Choroid plexus epithelial cell (primary cell): ENCODE measurements at places on chromosomes 7 and 10.

DNA sequence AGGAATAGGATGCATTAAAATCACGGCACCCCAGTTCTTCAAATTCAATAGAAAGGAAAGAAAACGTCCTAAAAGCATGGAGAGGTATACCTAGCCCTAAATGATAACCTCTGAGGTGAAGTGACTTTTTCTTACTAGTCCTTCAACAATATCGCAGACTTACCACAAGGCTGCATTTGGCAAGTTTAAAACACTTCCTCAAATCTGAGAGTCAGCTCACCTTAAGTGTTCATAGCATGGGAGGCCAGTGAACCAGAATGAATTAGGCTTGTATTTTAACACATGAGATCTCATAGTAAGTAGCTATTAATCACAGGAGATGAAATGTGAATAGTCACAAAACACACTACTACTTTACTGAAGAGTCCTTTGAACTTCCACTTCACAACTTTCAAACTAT, 124.2 kb downstream of the RNF32 start:
- no peak for DNase-seq

DNA sequence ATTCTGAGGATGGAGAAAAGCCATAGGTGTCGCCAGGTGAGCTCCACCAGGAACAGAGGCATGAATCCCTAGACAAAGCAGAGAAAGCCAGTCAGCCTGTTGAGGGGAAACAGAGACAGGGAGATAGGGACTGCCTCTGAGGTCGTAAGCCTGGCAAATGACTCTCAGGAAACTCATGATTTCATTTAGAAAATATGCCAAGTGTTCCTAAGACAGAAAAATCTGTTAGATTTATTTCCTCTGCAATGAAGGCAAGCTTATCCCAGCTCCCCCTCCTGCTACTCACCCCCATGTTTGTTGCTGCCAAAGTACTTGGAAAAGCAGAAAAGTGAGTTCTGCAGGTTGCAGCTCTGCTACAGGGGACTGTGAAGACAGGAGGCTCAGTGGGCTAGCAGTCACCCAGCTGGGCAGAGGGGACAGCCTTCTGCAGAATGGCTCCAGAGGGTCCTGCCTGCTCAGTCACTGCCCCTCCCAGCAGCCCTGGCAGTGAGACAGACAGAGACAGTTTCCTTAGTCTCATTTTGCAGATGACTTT, 184.3 kb downstream of the ADRA2A start:
- DNase-seq, result no peak

- peak; percentile 12 for DNase-seq
Measured at GRCh38 chr10:23826421-23826820, 382.5 kb upstream of the KIAA1217 start.

DNA sequence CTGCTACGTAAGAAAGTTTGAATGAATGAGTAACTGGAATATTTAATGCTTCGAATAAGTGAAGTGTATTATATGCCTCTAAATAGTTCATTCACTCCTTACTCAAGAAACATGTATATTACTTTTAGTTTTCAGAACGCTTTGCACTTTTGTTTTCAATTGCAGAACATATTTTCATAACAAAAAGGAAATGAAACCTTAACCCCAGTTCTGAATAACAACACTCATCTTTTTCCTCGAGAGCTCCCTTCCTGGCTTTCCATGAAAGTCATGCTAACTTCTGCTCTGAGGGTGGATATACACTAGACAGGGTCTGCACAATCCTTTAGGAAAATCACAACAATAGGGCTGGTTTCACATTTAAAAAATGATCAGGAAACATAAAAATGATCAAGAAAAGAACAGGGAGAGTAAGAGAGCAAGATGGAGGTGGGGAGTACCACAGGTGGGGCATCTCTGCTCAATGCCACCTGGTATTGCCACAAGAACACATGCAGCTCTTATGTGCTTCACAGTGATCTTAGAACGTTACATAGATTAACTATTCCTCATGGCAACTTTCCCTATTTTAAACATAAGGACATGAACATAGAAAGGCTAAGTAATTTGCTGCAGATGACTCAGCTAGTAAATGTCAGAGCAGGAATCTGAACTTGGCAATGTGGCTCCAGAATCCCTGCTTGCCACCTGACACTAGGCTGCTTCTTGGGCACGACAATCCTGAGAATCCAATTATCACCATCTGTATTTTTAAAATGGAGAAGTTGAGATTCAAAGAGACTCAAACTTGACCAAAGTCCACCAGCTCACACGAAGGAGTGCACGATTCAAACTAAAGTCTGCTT, 219.5 kb upstream of the AOAH start:
- DNase-seq, result no peak

GRCh38 chr10:117514971-117515370, 27.6 kb upstream of the EMX2 start:
- DNase-seq, result no peak

DNA sequence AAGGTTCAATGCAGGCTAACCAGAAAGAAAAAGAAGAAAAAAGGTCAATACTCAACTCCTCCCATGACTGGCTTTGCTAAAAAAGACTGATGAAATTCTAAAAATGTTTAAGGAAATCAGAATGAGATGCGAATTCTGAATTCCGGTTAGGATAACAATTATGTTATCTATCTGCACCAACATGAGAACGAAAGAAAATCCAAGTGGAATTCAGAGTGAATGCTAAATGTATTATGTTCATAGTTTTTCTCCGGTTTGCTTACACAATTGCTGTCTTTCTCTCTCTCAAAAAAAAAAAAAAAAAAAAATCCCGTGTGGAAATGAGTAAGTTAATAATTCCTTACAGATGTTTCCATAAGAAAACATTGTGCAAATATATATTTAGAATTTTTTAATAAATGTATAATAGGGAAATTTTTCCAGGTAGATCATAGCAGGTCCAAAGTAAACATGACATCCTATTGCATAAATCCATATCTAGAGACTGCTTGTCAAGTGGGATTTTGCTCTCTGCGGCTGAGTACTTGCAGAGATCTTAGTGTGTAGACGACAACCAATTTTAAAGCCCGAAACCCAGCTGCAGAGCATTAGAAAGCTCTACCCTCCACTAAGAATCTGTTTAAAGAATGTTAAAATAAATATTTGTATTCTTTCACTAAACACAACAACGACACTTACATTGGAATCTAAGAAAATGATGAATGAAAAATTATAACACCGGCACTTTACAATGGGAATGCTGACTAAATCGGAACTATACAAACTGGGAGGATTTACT, 104.0 kb downstream of the JAZF1 start:
- no peak for DNase-seq

DNA sequence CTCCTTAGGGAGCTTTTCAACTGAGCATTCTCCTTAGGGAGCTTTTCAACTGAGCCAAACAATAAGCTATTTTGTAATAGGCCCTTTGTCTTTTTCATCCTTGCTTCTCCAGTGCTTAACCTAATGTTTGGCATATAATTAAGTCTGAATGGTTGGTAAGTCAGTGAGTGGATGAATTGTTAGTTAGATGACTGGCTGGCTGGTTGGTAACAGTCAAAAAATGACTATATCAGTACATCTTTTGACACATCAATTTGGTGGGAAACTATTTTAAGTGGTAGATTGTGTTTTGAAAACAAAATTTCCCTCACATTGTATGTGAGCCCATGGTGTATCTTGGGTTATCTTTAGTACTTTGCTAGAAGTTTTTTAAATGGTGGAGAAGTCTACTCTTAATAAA, 16.4 kb downstream of the ING3 start:
- no peak for DNase-seq

- DNase-seq, result no peak
Measured at GRCh38 chr7:1709281-1709680, 39.2 kb downstream of the ELFN1 start.

- DNase-seq, result no peak
Measured at GRCh38 chr7:141073641-141074161, at the start of gene TMEM178B. Gene TMEM178B, plus strand, starts transcription at chr7:141074064.

DNA sequence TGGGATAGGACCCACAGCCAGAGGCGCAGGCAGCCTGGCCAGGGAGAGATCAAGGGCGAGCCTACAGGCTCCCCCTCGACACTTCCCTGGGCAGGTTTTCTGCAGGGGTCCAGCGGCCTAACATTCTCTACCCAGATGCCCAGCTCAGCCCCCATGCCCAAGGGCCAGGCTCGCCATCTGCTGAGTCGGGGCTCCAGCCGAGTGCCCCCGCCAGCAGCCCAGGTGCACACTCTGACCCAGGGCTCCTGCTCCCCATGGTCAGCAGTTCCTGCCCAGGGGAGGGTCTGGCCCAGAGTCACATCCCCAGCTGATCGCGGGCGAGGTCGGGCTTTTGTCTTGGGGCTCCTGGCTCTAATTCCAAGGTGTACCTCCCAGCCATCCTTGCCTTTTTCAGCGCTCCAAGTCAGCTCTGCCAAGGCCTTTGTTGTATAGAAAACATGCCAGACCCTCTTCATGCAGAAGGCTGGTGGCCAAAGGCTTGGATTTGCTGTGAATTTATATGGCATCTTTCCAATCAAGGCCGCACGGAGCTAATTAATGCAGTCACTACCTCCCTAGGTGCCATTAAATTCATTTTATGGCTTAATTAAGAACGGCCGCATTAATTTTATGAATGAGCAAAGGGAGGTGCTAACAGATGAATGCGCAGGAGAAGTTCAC, 120.6 kb downstream of the LRRC18 start:
- DNase-seq, result no peak

DNA sequence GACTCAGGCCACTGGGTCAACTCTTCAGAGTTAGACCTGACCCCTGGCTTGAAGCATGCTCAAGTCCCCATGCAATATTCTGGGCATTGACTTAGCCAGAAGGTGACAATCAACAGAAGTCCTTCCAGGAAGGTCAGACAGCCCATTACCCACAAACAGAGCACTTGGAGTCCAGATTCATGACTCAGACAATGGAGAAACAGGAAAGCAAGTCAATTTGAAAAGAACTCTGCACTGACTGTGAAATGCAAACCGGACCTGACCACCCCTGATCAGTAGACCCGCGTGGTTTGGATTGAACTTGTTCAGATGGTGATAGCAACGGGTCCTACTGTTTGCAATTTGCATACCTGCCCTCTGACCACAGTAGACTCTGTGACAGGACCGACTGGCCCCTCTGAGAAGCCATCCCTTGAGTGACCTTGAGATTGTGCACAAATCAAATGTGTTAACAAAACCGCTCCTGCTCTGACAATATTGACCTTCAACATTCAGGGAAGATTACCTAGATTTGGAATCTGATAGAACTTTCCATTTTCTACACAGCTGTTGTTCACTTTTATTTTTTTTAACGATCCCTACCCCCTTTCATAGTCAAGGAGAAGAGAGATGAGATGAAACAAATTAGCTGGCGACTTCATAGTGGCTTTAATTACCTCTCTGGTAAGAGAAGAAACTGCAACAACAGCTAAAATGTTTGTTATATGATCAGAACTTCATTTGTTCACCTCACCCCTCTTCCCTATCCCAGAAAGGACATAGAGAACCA, 138.7 kb downstream of the NRP1 start:
- peak; percentile 59 for DNase-seq

DNA sequence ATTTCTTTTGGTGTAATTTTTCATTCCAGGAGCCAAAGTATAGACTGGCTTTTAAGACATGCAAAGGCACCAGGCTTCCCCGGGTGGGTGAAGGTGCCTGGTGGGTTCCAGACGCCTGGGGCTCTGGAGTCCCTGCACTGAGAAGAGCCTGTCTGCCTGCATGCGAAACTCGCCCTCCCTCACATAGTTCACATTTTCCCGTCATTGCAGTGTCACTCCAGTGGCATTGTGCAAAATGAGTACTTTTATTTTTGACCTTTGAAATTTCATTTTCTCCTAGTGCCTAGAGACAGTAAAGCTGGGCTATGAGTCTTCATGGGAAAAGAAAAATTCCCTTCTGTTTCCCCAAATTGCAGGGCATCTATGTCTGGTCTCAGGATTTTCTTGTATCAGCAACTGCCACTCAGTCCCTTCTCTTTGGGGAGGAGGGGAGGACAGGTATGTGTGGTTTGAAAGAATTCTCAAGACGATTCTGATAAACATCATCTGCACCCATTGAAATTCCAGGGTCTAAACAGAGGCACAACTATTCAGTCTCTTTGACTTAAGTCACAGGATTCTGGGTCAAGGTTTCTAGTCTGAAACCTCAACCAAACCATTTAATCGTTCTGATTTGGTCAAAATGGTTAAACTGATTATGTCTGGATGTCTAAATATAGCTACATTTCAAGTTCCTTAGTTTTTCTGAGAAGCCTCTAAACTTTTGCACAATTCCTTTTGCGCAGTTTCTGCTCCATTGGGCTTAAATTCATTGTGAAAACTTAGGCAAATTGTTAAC, 107.8 kb downstream of the CYP26A1 start:
- no peak for DNase-seq

DNA sequence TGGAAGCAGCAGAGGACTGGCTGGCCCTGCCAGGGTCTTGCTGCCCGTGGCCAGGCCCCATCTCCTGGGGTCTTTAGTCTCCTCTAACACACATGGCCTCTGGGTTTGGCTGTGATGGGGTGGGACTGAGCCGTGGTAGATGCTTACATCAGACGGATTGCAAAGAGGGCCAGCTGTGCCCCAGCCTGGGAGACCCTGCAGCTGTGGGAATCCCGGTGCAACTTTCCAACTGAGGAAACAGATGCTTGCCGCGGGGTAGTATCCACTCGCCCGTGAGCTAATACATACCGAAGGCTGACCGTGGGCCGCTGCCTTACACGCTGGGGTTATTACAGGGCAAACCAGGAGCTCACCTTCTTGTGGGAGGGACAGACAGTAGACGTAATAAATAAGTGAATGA, 24.1 kb upstream of the SH2B2 start:
- no peak for DNase-seq

GRCh38 chr10:44972874-44973306, 5.7 kb downstream of the DEPP1 start:
- DNase-seq, result no peak

DNA sequence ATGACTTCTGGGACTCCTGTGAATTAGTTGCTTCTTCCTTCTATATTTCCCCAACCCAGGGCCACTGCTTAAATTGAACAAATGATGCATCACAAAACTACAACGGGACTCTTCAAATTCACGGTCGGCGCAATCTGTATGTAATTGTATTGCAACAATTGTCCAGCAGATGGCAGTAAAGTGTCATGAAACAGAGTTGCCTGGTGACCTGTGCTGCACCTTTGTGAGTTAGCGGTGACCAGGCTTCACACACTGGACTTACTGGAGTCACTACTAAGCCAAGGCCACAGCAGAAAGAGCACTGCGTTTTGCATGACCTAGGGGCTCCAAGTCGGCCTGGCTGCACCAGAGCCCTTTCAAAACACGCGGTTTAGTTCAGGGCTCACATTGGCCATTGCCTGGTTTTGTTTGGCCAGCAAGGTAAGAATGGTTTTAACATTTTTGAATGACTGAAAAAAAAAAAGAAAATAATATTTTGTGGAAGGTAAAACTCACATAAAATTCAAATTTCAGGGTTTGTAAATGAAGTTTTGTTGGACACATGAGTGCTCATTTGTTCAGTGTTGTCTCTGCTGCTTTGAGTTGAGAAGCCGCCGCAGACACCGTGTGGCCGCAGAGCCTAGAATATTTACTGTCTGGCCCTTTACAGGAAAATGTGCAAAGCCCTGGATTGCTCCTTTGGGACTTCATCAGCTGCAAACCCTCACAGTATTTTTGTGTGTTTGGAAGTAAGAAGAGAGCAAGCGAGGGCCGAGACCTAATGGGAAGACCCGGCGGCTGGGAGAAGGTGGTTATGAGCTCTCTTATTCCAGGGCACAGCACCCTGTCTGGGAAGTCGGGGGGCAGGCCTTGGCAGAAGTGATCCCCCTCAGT, 23.2 kb upstream of the ZNF32 start:
- DNase-seq, result peak; percentile 76

- DNase-seq, result no peak
Measured at GRCh38 chr10:76281659-76282058, 850.2 kb downstream of the LRMDA start.
